Activated T-cell treated with anti-CD3 and anti-CD28 coated beads, Interleukin-2, amount 50 U/mL, for 24 hours (primary cell): ENCODE measurements at places on chromosomes 1 and 21.

DNA sequence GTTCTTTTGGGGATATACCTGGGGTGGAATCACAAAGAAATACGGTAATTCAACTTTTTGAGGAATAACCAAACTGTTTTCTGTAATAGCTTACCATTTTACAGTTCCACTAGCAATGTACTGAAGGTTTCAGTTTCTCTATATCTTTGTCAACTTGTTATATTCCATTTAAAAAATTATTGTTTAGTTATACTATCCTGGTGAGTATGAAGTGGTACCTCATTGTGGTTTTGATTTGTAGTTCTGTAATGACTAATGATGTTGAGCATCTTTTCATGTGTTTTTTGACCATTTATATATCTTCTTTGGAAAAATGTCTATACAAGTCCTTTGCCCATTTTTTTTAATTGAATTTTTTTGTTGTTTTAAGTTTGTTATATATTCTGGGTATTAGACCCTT, 39.4 kb downstream of the MAST2 start:
- no peak for DNase-seq

DNA sequence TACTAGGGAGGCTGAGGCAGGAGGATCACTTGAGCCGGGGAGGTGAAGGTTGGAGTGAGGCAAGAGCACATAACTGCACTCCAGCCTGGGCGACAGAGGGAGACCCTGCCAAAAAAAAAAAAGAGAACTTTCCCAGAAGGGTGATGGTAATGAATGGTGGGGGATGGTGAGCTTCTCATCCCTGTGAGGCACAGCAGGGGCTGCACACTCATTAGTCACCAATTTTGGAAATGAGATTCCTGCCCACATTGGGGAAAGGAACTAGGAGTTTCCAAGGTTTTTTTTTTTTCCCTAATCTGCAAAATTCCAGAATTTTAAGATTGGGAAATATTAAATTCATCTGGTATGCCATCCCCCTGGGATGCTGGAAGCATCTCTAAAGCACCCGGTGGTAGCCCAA, 50.2 kb upstream of the SSBP3 start:
- DNase-seq = no peak

DNA sequence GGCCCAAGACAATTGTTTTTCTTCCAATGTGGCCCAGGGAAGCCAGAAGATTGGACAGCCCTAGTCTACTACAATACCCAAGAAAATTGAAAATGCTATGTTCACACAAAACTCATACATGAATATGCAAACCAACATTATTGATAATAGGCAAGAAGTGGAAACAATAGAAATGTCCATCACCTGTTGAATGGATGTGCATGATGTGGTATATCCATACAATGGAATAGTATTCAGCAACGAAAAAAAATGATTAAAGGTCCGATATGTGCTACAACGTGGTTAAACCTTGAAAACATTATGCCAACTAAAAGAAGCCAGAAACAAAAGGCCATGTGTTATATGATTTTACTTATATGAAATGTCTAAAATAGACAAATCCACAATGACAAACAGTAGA, 262.3 kb downstream of the LRRC40 start:
- DNase-seq = no peak

GRCh38 chr1:167524651-167525050, 6.3 kb upstream of the CD247 start:
- no peak for DNase-seq

GRCh38 chr1:156924478-156925153, 4.2 kb downstream of the LRRC71 start:
- DNase-seq = no peak

DNA sequence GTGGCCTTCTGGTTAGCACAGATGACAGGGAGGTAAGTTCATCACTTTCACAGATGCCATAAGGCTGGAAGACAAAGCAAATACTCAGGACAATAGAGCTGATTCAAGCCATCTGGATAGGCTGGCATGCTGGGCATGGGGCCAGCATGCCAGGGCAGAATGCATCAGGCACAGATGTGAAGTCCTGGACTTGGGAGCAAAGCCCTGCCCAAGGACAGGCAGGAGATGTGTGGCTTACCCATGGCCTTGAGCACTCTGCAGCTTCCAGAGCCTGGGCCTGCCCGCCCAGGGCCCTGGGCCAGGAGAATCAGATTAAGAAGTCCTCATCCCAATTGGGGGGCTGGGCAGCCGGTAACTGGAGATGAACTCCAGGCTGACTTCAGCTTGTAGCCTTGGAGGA, 135.7 kb upstream of the ZC3H12A start:
- no peak for DNase-seq

- no peak for DNase-seq
Measured at GRCh38 chr1:32763221-32763620, 53.9 kb downstream of the YARS1 start.

DNA sequence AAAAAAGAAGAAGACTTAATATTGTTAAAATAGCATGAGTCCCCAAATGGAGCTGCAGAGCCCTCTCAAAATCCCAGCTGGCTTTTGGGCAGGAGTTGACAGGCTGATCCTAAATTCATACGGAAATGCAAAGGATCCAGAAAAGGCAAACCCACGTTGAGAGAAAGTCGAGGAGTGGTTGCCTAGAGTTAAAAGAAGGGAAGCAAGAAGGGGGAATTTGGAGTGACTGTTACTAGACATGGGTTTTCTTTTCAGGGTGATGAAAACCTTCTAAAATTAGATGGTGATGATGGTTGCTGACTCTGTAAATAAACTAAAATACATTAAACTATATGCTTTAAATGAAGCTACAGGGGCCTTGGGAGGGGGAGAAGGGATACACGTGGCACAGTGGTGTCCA, 1.6 kb downstream of the DNMT3L start:
- no peak for DNase-seq

DNA sequence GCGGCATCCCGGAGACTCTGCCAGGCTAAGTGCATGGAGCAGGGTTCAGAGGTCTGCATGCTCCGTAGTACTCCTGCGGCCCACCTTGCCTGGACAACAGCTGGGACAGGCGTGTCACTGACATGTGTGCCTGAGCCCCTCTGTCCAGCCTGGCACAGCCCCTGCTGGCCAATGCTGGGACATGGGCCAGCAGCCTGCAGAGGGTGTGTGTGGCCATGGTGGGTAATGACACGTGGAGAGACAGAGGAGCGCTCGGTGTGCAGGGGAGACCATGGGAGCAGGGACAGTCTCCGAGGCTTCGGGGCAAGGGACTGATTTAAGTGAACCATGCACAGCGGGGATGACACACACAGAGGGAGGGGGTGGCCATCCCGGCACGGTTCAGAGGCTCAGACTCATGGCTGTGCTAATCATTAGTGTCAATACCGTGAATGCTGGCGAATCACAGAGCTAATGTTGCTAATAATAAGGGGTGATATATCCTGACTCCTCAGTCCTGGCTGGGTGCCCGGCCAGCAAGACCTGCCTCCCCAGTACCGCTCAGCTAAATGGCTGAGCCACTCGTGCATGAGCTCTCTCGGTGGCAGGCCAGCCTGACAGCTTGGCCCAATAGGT, 41.5 kb downstream of the IGSF21 start:
- no peak for DNase-seq

- DNase-seq = peak; percentile 69
Measured at GRCh38 chr1:167713330-167714081, 8.3 kb upstream of the MPZL1 start.

DNA sequence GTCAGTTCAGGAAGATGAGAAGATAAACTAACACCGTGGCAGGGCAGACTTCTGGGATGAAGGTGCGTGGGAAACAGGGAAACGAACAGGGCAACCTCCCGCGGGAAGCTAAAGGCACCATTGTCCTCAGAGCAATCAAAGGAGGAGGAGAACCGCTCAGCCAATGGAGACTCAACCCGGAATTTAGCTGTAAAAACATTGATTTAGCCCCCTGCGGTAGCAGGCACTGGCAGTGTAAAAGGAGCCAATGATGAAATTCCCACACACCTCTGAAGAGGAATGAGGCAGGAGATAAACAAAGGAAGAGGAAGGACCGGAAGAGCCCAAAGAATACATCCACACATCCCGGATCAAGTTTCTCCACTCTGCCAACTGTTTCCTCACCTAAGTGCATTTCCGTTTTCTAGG, 19.5 kb downstream of the HLCS start:
- DNase-seq = no peak

- DNase-seq = no peak
Measured at GRCh38 chr1:98749152-98749756, 87.7 kb downstream of the SNX7 start.

GRCh38 chr1:72119491-72119890, 162.8 kb downstream of the NEGR1 start:
- no peak for DNase-seq

- no peak for DNase-seq
Measured at GRCh38 chr1:818618-819291, 105.0 kb upstream of the SAMD11 start.

DNA sequence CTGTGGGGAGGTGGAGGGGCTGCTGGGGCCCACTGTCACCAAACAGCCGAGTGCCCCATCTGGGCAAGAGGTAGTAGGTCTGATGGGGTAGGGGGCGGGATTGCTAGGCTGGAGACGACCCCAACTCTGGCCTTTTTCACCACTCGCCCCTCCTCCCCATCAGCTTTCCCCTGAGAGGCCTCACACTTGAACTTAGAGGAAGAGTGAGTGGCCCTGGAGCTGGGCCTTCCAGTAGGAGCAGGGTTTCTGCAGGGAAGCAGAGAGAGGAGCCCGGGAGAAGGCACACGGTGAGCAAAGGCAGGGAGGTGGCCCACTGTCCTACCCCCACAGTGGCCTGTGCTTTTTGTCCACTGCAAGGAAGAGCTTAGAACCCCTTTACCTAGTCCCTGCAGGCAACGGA, 111.9 kb upstream of the WNT4 start:
- no peak for DNase-seq

DNA sequence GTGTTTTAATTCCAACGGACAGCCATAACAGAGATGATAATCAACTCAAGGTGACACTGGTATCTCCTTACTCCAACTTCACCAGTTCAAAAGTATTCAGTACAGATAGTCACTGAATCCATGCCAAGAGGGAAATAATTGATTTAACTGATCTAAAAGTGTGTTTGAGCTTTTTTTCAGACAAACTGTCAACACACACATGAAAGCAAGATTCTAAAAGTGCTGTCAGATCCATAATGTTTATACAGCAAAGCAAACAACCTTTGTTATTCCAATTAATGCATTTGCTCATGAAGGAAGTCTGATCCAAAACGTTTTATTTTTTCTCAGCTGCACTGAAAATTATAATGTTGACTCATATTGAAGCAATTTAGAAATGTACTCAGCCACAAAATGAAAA, 5.9 kb upstream of the PRKAA2 start:
- DNase-seq = no peak

DNA sequence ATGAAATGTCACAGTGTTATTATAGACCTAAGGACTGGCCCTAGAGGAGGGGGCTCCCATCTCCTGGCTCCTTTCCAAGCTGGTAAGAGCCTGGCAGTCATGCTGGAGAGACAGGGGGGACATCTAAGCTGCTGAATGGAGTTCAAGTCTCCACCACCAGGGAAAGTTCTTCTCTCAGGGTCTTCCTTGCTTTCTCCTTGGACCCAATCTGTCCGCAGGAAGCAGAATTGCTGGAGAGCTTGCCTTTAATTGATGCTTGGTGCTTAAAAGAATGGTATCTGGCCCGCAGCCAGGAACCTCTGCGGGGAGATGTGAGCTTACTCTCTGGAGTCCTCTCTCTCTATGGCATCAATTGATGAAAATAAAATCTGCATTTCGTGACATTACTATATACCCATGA, 25.1 kb downstream of the IRF2BP2 start:
- no peak for DNase-seq

- DNase-seq = no peak
Measured at GRCh38 chr21:43590194-43590593, 69.1 kb downstream of the HSF2BP start.

DNA sequence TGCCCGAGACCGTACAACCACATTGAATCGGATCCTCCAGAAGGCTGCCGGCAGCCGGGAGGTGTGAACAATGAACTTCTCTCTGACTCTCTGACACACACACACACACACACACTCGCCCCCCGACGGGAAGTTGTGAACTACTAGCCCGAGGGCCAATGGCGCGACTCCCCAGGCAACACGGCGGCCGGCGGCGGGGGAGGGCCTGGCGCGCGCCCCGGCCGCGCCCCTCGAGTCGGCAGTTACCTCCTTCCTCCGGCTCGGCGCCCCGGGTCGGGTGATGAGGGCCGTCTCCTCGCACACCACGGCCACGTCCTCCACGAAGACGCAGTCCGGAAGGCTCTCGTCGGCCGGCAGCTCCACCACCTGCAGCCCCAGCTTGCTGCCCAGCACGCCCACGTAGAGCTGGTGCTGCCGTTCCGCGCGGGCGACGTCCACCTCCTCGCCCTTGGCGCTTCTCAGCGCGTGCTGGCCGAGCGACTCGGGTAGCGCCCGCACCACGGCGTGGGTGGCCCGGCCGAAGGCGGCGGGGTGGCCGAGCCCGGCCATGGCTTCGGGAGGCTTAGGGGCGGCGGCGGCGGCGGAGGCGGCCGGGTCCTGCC, 361 bp downstream of the DDAH1 start:
- peak; percentile 52 for DNase-seq

DNA sequence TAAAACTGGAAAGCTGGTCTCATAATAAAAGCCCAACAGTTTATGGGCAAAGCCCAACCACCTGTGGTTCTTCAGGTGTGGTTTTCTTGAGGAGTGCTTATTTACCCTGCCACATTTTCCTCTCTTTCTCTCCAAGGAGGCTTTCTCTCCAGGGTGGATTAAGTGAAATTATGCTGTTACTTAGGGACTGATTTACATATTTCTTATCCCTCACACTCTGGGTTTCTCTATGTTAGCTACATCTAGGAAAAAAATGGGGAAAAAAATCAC, 4.8 kb downstream of the TBX19 start:
- no peak for DNase-seq

DNA sequence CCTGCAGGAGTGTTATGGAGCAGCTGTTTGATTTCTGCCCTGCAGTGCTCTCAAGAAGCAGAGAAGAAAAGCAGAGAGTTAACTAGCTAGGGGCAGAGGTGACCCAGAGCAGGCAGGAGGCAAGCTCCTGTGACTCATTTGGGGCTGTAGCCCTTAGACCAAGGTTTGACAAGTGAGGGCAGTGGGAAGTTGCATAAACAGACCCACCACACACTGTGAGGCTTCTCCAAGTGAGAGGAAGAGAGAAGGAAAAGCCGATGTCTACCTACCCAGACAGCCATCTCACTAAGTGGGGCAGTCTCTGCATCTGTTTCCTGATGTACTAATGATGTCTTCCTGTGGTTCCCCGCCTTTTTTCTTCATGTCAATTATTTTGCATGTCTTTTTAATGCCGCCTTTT, 159.9 kb upstream of the NR5A2 start:
- no peak for DNase-seq

GRCh38 chr1:234478152-234478480, 863 bp downstream of the TARBP1 start:
- DNase-seq = peak; percentile 84

GRCh38 chr1:92958203-92958970, 2.9 kb downstream of the DIPK1A start:
- DNase-seq = no peak
